ENCODE measurements at places on chromosomes 12 and 14. TPM values are rescaled to one million over a fixed set of nuclear protein-coding genes. Genes with fewer than 3 reads are reported as not detected.

The LARP4 gene
- 44.8 TPM for total RNA-seq

The POTEM gene
- not detected for total RNA-seq

The GDF3 gene
- not detected for total RNA-seq

The IGFBP6 gene
- total RNA-seq = 3.8 TPM

The INHBC gene
- total RNA-seq = not detected

The PHC1 gene
- 56.7 TPM for total RNA-seq

The ADGRD1 gene
- 4.1 TPM for total RNA-seq

The FGFR1OP2 gene
- 56.0 TPM for total RNA-seq

The PA2G4 gene
- 91.7 TPM for total RNA-seq

The MYF5 gene
- not detected for total RNA-seq

The GZMB gene
- not detected for total RNA-seq

The NINJ2 gene
- 0.63 TPM for total RNA-seq

The AKAP6 gene
- 256 TPM for total RNA-seq

The RPL10L gene
- total RNA-seq = not detected

Measured in parietal lobe (tissue), 2 donors.